ENCODE measurements at places on chromosomes 2 and 18. TPM values are rescaled to one million over a fixed set of nuclear protein-coding genes. Genes with fewer than 3 reads are reported as not detected.

LINC00305 gene
- total RNA-seq = not detected

TUBA3E gene
- 4.6 TPM for total RNA-seq

POTEI gene
- not detected for total RNA-seq

KRTCAP3 gene
- 0.62 TPM for total RNA-seq

GLB1L gene
- 6.9 TPM for total RNA-seq

GORASP2 gene
- 90.9 TPM for total RNA-seq

RNF152 gene
- total RNA-seq = 0.13 TPM

ZNF385B gene
- total RNA-seq = not detected

ITGA6 gene
- total RNA-seq = 42.0 TPM

CSRNP3 gene
- 0.01 TPM for total RNA-seq

SERPINB4 gene
- 0.15 TPM for total RNA-seq

Measured in A549 treated with Hydrocortisone at 1 μM for 4 hours (cell line).